ACHN (cell line): ENCODE measurements at places on chromosomes 1 and 21.

- DNase-seq: no peak
Observed at GRCh38 chr1:232184561-232185530, 445.1 kb downstream of the SIPA1L2 start.

DNA sequence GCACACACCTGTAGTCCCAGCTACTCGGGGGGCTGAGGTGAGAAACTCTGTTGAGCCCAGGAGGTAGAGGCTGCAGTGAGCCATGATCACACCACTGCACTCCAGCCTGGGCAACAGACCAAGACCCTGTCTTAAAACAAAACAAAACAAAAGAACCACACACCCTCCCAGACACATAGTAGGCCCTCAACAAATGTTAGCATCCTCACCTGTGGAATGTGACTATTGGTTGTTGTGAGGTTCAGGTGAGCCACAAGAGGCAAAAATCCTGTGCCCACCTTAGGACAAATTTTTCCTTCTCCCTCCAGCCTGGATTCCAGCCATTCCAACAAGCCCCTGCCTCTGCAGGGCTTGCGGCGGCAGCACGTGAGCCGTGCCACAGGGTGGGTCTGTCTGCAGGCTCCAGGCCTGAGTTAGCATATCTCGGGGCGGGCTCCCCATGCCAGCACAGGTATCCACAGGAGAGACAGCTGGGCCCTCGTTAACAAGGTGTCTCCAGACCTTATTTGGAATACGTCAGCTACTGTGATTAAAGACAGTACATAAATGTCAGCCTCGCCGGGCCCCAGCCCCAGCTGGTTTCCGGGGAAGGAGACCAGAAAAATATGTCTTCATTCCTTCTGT is 17.4 kb downstream of the C1QB start:
- no peak for DNase-seq

DNA sequence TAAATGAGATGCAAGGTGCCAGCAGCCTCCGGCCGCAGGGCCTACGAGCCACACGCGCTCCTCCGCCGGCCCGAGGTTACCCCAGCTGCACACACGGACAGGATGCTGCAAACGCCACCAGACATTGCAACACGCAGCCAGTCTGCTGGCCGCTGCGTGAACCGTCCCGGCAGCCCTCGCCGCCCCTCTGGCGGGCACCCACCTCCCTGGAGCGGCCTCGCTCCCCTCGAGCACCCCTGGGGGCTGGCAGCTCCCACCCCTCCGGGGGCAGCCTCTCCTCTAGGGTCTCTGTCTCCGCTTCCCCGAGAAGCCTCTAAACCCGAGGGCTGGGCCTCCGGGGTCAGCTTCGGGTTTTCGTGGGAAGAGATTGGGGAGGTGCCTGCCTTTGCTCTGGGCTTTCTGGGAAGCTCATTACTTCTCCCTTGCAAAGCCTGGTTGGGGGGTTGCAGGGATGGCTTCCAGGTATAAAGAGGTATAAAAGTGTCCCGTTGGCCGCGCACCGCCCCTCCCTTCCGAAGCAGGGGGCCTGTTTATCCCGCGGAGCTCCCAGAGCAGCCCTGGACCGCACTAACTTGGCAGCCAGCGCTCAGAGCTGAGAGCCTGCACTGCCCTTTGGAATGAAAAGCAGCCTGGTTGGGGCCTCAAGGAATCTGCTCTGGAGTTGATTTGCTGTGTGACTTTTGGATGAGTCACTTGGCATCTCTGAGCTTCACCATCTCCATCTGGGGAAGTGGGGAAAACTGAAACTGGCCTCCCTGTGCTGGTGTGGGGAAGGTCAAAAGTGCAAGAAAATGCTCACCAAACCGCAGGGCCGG is 21.8 kb downstream of the DHRS3 start:
- peak; percentile 90 for DNase-seq

DNA sequence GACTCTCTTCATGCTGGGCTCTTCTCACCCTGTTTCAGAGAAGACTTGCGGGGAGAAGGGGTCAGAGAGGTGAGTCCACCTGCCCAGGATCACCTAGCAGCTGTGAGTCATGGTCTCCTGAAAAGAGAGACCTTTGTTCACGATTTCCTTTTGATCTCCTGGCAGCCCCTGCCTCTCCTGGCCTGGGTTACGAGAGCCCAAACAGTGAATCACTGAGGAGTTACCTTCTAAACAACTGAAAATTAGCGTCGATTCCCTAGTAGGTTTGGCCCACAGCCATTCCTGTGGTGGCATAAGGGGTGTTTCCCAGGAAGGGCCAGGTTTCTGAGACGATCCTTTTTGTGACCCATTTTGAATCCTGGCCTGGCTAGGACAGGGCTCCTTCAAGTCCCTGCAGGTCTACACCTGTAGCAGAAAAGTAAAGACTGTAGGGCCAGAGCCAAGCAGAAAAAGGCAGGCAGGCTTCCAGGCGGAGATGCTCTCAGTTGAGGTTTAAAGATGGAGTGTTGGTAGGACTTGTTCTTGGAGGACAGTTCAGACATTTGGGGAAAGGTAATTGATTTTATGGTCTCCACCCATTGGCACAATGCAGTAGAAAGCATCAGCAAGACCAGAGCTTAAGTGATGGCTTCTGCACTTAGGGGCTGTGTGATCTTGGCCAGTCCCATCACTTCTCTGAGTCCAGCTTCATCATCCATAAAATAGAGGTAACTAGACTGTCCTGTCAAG is 2.1 kb upstream of the PLA2G2E start:
- no peak for DNase-seq

- DNase-seq: peak; percentile 45
Observed at GRCh38 chr1:229253151-229253974, 17.5 kb upstream of the RAB4A start.

DNA sequence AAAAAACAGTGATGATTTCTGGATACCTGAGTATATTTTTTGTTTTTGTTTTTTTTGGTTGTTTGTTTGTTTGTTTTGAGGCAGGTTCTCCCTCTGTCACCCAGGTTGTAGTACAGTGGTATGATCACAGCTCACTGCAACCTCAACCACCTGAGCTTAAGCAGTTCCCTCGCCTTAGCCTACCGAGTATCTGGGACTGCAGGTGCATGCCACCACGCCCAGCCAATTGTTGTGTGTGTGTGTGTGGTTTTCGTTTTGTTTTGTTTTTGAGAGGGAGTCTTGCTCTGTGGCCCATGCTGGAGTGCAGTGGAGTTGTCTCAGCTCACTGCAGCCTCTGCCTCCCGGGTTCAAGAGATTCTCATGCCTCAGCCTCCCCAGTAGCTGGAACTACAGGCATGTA is 55.3 kb upstream of the RCC1 start:
- DNase-seq: no peak

DNA sequence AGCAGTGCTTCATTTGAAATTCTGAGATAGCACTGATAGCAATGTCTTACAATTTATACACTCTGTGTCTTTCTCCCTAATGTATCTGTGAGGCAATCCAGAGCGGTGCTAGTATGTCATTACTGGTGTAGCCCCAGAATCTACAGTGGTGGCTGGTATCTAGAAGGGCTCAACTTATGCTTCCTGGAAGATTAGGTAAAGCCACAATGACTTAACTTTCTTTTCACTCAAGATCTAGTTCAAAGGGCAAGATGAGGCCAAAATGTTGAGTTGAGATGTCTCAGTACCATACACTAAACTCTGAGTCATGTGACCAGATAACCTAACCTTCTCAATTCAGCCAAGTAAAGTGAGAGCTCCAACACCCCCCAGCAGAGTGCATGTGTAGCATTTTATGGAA is 77.5 kb downstream of the PAPPA2 start:
- no peak for DNase-seq

DNA sequence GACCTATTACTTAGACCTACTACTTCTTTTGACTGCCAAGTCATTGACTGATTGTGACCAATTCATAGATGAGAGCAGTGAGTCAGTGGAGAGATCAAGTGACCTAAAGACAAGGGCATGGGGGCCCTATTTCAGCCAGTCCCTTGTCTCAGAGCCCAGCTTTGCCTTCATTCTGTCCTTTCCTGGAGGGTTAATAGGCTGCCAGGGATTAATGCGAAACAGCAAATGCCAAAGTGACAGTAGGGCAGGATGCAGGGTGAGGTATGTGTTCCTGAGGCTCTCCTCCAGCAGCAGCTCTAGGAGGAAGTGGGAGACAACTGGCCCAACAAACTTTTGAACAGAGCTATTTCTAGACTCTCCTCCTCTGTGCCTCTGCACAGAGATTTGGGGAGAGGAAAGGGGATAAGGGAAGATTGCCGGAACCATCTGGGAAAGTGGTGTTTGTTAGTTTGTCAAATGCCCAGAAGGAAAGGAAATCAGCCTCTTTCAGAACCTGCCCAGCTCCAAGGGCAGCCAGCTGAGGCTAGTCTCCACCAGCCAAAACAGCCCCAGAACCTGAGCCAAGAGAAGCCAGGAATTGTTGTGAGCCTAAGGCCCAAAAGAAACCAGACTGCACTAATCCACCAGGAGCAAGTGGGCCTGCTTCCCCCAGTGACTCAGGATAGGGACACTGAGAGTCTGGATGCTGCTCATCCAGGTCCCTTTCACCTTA is 4.9 kb upstream of the S100A3 start:
- DNase-seq: no peak

DNA sequence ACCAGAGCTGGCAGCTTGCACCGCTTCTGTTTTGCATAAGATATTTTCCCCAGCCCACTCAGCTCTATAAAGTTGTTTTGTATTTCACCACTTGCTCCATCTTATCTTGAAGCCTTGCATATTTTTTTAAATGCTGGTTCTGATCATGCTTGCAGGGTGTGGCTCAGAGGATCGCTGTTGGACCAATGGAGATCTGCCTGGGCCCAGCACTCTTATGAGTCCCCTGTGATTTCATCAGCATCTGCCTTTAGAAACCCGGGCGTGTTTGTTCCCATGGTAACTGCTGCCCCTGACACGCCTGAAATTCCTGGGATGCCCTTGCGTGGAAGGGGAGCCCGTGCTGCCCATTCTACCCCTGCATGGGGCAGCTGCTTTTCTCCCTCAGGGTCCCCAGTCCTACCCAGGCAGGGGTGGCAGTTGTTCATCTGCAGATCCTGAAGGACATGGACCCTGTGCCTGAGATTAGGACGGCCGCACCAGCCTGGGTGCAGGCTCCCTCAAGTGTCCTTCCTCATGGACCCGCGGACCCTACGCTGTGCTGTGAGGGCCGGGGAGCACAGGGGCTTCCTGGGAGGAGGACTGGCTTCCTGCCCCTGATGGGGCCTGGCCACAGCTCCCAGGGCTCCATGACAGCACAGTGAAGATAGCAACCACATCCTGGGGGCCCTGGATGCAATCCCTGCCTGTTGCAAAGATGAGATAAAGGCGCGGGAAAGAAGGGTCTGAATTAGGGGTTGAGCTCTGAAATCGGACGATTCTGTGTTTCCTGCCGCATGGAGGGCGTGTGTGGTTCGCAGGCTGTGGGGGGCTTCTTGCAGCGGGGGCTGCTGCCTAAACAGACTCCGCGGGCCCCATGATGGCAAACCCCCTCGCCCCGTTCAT is 226.5 kb downstream of the SDCCAG8 start:
- DNase-seq: peak; percentile 55

- no peak for DNase-seq
Observed at GRCh38 chr1:23727362-23727811, 15.9 kb upstream of the ELOA start.

DNA sequence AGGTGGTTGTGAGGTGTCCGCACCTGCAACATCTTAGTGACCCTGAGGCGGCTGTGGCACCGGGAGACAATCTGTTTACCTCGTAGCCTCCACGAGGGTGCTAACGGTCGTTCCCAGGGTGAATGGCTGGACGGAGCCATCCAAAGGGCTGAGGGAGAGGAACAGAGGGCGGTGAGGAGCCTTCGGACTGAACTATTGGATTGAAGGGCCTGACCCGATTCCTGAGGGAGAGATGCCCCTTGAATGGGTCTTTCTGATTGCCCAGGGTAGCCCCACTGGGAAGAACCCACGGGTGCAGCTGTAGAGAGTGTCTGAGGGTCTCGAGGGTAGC is 2.3 kb downstream of the NR5A2 start:
- DNase-seq: no peak

GRCh38 chr1:22176258-22176657 is 33.4 kb upstream of the WNT4 start:
- no peak for DNase-seq

GRCh38 chr1:41354956-41355355 is 6.3 kb upstream of the FOXO6 start:
- no peak for DNase-seq

GRCh38 chr1:206944703-206945102 is 1.6 kb downstream of the PIGR start:
- DNase-seq: no peak

GRCh38 chr1:165047994-165048393 is 308.5 kb downstream of the LMX1A start:
- DNase-seq: no peak

DNA sequence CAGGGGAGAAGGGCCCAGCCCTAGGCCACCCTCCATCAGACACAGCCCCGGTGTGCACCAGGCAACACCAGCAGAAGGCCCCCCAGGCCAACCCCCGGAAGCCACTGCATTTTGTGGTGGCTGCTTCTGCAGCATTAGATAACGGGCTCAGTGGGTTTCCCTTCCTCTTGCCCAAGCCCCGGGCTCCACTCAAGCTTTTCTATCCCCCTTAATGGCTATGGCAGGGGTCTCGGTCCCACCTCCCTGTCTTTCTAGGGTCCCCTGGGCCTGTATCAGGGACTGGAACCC is 18.9 kb downstream of the C1orf174 start:
- DNase-seq: no peak

DNA sequence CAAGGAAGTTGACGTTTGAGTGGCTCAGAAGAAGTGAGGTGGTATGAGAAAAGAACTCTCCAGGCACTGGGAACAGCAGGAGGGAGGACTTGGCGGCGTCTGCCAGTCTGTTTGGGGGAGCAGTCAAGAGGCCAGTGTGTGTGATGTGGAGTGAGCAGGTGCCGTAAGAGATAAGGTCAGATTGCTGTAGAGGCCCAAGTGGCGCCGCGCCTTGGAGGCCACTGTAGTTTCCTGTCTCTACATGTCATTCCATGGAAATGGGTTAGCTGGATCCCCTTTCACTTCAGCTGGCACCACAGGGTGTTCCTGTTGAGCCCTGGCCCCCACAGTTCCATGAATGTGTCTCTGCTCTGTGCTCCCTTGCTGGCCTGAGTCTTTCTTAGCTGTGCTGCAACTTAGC is 35.5 kb upstream of the PTPRF start:
- DNase-seq: no peak

DNA sequence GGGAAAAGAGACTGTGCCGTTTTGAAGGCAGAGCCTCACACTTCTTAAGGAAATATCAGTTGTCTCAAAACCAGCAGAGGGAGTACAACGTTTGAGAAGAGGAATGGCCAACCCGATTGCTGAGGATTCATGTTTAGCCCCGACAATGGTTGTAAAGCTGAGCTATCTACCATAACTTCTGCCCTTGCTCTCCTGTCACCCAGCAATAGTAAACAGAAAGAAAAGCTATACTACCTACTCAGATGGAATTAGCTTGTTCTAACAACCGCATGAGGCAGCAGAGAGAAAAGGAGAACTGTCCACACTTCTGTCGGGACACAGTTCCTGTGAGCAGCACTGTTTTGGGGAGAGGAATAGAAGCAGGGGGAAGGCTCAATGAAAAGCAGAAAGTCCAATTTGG is 91.2 kb downstream of the SLC45A1 start:
- DNase-seq: peak; percentile 74

- no peak for DNase-seq
Observed at GRCh38 chr1:1677718-1678580, 14.6 kb downstream of the SLC35E2B start.

DNA sequence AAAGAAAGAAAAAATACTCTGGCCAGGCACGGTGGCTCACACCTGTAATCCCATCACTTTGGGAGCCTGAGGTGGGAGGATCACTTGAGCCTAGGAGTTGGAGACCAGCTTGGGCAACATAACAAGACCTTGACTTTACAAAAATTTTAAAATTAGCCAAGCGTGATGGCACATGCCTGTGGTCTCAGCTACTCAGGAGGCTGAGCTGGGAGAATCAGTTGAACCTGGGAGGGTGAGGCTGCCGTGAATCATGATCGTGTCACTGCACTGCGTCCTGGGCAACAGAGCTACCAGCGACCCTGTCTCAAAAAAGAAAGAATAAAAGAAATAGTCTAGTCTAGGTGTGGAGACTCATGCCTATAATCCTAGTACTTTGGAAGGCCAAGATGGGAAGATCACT is 22.3 kb downstream of the RRP1B start:
- peak; percentile 37 for DNase-seq
